Activated T-cell treated with anti-CD3 and anti-CD28 coated beads, Interleukin-2, amount 50 U/mL, for 48 hours (primary cell): ENCODE measurements at places on chromosomes 7 and 10.
A peak's percentile ranks its signal among the peaks of the same experiment; 100 is the strongest.

DNA sequence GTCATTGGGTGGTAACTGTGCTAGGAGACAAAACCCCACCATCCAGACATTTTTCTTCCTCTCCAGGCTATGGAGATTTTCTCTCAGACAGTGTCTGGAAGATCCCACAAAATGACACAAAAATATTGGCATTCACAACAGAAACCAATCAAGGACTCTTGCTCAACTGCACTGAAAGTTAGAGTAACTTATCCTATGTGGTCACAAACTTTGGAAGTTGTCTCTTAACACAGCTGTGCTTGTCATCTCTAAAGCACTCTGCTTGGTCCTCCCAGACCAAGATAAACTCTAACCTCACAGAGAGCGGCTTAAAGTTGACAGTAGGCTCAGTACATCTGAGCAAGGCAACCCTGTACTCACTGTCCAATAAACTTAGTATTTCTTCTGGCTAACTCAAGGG, 74.9 kb downstream of the AKR1C4 start:
- DNase-seq = no peak

DNA sequence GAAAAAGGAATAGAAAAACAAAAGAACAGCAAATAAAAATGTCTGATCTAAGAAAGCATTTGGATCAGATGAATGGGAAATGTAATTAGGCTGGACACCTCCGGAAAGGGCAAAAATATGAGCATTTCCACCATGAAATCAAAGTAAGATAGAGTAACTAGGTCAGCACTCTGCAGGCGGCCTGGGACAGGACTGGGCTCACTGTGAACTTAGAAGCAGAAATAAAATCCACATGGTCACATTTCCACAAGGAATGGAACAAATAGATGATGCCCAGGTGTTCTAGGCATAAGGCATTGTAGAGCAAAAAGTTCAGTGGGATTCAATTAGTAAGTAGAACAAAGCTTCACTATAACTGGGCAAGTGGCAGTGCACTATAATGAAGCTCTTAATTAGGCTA, 209.9 kb upstream of the ETV1 start:
- DNase-seq = no peak

- peak; percentile 28 for DNase-seq
These were observed 33.5 kb downstream of the REEP3 start for GRCh38 chr10:63554657-63555056.

DNA sequence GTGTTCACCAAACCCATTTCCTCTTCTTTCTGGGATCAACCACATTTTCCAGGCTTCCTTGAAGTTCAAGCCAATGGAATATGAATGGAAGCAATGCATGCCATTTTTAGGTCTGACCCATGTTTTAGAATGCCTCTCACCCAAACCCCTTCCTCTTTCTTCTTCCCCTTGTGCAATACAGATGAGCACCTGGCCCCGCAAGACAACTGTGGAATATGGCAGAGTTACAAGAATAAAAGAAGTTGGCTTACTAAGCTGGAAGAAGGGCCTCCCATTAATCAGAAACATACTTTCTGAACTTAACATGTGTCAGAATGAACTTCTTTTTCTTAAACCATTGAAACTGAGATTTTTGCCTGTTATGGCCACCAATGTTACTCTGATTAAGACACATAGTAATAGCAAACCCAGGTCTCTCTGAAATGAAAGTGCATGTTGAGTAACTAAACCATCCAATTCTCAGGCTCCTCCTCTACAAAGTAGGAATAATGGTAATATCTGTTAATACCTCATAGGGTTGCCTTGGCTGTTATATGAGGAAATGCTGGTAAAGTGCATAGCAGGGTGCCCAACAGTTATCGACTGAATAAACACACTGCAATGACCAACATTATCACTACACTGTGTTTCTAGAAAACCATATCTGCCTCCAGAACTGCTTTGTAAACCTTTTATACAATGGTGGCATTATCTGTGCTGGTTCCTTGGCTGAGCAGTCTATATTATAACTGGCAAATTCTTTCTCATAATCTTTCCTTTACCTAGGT, 382.2 kb upstream of the NRP1 start:
- no peak for DNase-seq

DNA sequence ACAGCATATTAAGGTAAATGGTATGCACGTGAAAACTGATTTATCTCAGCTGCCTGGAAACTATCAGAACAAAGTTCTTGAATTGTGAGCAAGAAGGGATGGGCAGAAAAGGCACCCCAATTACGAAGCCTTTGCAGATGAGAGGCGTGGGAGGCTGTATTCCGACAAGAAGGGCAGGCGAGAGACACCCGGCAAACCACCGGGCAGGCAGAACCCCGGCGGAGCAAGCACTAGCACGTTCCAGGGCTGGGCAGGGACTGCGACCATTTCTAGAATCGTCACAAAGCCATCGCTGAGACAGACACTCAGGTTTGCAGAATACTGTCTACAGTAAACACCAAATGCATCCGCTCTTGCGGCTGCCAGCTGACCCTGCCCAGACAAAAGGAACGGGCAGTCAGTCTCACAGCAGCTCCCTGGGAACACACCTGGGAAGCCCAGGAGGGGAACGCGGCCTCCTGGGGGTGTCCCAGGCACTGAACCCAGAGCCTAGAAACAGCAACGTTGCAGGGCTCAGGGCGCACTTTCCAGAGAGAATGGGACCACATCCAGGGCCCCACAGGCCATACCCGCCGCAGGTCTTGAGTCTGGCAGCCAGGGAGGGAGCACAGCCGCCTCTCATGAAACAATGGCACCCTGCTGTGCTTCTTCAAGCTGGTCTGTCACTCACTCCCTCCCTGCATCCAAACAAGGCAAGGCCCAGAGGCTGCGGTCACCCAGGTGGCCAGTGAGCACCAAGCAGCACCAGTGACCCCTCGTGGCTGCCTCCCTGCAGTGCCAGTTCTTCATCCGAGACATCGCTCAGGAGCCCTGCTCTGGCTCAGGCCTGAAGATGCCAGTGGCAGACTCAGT, 261.9 kb downstream of the PTPRN2 start:
- DNase-seq = no peak
